ENCODE measurements at places on chromosomes 7 and 10.
A peak's percentile ranks its signal among the peaks of the same experiment; 100 is the strongest.

GRCh38 chr7:155247479-155248365, 50.0 kb upstream of the INSIG1 start:
- no peak for DNase-seq

GRCh38 chr10:6124666-6125065, 35.8 kb downstream of the RBM17 start:
- DNase-seq, result peak; percentile 43

GRCh38 chr7:13953368-13953767, 36.1 kb downstream of the ETV1 start:
- no peak for DNase-seq

- no peak for DNase-seq
Measured at GRCh38 chr7:2628130-2628482, 3.7 kb upstream of the TTYH3 start.

DNA sequence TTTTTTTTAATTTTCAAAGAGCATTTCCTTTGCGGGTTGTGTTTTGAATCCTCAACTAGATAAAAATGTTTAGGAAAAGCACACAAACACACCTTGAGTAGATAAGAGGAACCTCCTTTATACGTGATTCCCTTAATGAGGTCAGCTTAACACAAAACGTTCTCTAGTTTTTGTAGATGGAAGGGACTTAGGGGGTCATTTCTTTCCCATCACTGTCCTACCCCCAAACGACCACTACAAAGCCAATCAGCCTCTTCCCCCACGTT, 1.2 kb downstream of the SUV39H2 start:
- DNase-seq, result no peak

- DNase-seq, result no peak
Measured at GRCh38 chr7:26891400-26892350, 27.3 kb upstream of the SKAP2 start.

- DNase-seq, result no peak
Measured at GRCh38 chr10:59903871-59904270, 2.5 kb downstream of the CCDC6 start.

- no peak for DNase-seq
Measured at GRCh38 chr10:60208676-60209269, 180.9 kb downstream of the ANK3 start.

DNA sequence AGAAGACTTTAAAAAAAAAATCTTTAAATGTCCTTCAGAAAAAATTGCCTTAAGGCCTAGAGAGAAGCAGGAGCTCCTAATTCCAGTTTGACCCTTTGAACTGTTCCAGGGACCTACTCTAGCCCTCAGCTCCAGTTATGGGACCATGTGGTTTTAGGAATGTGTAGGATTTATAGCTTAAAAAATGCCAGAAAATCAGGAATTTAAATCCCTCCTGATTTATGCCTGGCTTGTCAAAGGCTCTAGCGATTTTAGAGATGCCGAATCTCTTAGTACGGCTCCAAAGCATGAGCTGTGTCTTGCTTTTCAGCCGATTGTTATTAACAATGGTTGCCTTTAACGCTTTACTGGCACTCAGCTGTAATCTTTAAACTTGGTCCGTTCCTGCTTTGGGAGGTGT, 130.6 kb upstream of the NPVF start:
- DNase-seq, result no peak

DNA sequence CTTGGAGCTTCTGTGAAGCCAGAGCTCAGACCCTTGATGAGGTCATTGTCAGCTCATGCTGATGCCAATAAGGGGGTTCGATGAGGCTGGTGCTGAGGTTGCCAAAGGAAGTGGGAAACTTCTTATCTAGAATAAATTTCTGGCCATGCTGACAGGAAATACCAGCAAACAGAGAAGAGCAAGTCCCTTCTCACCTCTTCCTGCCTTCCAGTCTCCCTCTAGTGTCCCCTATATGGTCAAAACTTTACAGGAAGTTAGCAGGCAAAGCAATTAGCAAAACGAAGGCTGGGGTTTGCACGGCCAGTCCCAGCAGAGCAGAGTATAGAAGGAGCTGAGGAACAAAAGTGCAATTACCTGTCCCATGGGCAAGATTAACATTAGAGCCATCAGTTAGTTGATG, 15.1 kb upstream of the NEUROG3 start:
- DNase-seq, result no peak

GRCh38 chr10:13395540-13395939, 47.4 kb upstream of the SEPHS1 start:
- DNase-seq, result no peak

DNA sequence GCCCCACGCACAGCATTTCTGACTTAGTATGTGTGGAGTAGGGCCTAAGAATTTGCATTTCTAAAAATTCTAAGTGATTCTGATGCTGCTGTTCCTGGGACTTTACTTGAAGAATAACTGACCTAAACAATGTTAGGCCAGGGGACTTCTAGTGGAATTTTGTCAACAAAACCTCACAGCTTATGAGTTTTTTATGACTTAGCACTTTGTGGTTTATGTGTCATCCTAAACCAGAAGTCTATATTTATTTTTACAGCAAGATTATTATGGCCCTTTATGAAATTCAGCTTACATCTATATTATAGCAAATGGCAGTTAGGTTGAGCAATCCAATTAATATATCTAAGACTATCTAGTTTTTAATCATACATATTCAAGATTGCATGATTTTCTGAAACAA, 24.6 kb upstream of the BET1 start:
- no peak for DNase-seq

GRCh38 chr10:60732807-60733516, 45.3 kb upstream of the CDK1 start:
- peak; percentile 56 for DNase-seq

GRCh38 chr7:47973739-47974138, 5.7 kb downstream of the HUS1 start:
- no peak for DNase-seq

- DNase-seq, result no peak
Measured at GRCh38 chr10:131573707-131574106, 262.2 kb upstream of the TCERG1L start.

DNA sequence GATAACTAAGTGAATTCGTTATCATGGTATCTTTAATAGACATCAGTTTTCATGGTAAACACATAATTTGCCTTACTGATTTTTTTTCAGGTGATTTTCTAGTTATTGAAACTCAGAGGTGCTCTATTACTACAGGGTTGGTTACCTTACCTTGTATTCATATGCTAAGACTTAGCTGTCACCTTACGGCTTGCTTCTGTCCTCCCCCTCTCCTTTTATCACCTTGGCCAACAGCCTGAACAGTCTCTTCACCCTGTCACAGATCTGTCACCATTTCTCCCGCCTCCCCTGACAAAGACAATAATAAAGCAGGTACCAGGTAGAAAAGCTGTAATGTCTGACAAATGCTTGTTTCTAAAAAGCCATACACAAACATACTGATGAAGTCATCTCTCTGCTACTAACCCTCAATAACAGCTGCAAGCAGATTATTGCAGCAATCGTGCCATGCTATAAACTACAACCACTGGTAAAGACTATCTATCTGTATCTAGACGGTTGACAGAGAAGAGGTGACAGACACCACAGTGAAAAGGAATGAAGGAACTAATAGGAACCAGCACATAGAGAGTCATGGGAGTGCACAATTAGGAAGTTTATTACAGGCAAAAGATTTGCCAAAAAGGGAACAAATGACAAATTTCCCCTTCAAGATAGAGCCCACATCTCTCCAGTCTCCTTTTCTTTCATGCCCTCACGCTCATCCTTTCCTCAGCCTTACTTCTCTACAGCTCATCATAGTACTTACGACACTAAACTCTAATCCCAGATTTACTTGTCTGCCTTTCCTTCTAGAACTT, 57.2 kb downstream of the ARHGAP12 start:
- no peak for DNase-seq

DNA sequence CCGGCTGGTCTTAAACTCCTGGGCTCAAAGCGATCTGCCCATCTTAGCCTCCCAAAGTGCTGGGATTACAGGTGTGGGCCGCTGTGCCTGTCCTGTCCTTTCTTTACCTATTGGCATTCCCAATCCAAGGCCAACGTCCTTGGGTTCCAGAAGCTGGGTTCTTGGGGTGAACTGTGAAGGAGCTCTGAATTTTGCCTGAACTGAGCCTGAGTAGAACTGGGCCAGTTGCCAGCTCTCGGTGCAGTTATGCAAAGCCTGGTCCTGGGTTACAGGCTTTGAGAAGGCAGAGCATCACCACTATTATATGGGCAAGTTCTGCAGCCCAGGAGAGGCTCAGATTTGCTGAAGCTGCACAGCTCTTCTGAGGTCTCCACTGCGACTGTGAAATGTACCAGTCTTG, 24.6 kb upstream of the SH2D4B start:
- peak; percentile 30 for DNase-seq

- no peak for DNase-seq
Measured at GRCh38 chr7:141847996-141848395, 6.7 kb upstream of the PRSS37 start.

GRCh38 chr10:16441173-16441840, 4.5 kb downstream of the PTER start:
- no peak for DNase-seq

DNA sequence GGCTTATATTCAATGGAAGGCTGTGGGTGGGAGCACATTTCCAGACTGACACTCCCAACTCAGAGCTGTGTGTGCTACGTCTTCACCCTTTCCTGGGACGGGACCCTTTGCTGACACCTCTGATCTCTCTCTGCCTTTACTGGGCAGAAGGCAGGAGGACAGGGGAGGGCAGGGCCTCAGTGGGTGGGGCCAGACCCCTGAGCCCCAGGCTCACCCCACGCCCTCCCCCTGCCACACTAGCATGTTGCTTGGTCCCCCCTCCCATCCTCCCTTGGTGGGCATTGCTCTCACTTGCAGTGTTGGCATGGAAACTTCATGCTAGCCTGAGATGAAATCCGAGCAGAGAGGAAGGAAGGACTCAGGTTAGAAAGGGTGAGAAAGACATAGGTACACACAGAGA, 18.4 kb downstream of the TMEM273 start:
- DNase-seq, result no peak

DNA sequence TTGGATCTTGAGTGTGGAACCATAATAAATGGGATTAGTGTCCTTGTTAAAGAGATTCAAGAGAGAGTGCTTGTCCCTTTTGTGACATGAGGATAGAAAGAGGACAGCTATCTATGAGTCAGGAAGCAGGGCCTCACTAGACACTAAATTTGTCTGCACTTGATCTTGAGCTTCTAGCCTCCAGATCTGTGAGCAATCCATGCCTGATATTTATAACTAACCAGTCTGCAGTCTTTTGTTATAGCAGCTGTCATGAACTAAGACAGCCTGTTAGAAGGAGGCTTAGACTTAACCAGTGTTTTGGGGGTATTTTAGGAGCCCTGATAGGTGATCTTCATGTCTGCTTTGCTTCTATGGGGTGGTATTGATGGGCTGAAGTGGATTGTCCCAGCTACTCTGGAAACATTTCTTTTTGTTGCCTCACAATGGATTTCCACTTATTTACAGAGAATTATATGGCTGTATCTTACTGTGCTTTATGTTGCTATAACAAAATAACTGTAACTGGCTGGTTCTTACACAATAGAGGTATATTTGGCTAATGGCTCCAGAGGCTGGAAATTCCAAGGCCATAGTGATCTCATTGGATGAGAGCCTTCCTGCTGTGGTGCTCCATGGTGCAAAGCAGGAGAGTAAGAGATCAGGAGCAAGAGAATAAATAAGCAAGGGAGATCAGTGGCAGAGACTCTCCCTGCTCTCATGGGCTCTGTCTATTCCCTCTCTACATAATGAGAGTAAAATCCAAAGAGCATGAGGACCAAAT, 23.4 kb upstream of the AKR1C3 start:
- no peak for DNase-seq

DNA sequence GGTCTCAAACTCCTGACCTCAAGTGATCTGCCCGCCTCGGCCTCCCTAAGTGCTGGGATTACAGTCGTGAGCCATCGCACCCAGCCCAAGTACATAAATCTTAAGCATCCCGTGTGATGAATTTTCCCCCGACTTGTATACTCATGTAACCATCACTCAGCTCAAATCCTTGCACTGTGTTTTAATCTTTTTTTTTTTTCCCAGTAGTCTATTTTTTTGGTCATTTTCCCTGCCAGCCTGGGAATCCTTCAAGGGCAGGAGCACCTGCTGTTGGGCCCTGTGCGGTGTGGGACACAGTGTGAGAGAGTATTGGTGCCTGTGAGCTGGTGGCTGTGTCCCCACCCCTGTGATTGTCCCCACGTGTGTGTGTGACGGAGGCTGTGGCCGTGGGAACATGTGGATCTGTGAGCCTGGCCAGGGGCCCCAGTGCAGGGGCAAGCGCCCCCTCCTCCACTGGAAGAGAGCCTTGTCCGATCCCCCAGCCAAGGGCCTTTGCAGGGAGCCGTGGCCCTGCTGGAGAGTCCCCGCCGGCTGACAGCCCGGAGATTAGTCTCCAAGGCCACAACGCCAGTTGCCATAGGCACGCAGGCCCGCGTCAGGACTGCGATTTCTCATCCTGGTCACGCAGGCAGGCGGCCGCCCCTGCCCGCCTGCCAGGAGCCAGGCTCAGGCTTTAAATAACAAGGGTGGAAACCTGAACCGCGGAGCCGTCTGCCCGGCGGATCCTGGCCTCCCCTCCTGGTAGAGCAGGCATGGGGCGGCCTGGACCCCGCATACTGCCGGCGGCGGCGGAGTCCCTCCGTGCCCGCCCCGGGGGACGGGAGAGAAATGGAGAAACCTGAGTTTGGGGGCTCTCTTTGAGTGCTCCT, 26.5 kb downstream of the GTF2IRD1 start:
- DNase-seq, result peak; percentile 76

GRCh38 chr10:130065251-130065650, 45.4 kb downstream of the C10orf143 start:
- DNase-seq, result no peak

GRCh38 chr7:120421151-120421651, 148.2 kb downstream of the KCND2 start:
- DNase-seq, result no peak
